Karpas-422 (cell line): ENCODE measurements at places on chromosomes 12 and 14. TPM values are rescaled to one million over a fixed set of nuclear protein-coding genes. Genes with fewer than 3 reads are reported as not detected.

DNA sequence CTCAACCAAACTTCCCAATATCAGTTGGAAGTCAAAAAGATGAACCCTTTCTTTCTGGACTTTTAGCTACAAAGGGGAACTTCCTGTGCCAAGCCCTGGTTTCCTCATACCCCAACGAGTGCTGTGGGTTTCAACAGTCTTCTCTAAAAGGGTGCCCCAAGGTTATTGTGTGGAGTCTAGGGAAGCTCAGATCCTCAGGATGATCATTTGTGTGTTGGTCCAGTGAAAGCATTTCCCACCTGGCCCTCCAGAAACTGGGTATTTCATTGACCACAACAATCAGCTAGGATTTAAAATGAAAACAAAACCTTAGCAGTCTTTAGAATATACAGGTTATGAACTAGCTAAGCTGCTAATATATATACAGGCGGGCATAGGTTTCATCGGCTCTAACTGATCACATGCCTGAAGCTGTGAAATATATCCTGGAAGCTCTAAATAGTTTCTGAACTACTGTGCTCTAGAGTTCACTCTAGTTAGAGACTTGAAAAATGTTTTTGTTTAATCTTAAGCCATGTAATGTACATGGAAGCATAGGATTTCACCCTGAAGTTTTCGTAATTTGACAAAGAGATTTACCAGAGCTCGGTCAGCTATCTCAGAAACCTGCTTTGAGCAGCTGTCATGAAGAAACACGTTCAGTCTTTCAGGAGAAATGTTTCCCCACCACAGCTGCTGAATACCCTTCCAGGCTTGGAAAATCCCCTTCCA, 29.6 kb downstream of the P2RX4 start:
- DNase-seq = no peak

- peak; percentile 50 for DNase-seq
Measured at GRCh38 chr12:124928095-124928911, 13.9 kb upstream of the UBC start.

GRCh38 chr14:90060965-90061684, 669 bp upstream of the KCNK13 start:
- no peak for DNase-seq

- peak; percentile 97 for DNase-seq
Measured at GRCh38 chr14:87615822-87616679, 376.9 kb downstream of the GALC start.

DNA sequence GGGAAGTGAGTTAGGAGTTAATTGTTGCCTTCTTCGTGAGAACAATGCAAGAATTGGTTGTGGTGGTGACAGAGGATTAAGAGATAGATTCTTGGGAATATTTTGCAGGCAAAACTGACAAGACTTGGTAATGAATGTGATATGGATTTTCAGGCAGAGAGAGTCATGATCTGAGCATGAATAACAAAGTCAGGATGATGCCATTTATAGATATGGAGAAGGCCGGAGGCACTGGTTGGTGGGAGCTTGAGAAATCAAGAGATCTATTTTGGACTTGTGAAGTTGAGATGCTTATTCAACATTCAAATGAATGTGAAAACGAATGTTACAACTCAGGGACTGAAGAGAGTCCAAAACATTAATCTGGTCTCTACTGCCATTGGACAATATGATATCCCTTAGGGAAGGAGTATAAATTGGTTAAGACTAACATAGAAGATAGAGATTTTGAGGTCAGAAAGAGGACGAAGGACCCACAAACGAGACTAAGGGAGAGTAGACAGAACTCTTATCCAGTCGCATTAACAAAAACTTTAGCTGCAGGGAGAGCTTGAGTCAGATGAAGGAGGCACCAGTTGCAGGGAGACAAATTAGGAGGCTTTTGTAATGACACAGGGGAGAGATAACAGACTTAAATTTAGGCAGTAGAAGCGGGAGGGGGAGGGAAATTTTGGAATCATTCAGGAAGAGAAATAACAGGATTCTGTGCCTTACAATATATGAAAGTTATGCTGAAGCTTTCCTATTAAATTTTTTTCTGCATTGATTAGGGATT, 1090.6 kb downstream of the GALC start:
- no peak for DNase-seq

DNA sequence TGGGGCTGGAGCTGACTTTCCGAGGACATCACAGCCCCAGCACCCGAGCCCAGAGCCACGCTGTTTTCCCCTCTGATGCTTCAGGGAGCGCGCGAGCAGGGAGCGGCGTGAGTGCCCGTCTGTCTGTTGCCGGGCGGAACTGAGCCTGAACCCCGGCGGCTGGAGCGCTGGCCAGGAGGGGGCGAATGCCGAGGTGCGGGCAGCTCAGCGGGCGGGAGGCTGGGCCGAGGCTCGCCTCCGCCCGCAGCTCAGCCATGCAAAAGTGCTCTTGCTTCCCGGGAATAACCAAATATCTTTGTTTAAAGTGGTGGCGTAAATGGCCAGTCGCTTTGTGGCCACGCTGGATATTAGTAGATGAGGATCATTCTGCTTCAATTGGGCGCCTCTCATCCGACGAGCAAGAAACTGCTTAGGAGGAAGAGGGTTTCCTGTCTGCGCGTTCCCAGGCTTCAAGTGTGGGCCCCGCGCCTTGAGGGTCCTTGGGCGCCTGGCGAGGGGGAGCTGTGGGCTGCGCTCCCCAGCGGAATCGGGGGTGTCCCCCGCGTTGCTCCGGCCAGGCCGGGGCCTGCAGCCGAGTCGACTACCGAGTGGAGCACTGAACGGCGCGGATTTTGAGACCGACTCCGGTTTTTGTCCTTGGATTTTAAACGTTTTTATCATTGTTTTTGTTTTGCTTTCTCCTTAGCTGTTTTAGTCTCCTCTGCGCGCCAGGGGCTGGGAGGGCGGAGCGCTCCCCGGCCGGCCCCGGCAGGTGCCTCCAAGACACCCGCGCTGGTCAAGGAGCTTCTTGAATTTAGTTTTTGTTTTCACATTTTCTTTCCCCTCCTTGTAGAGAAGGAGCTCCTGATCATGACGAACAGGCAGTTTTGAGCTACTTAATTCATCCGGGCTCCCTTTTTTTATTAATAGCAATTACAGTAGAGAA, 831 bp upstream of the NKX2-1 start:
- no peak for DNase-seq

DNA sequence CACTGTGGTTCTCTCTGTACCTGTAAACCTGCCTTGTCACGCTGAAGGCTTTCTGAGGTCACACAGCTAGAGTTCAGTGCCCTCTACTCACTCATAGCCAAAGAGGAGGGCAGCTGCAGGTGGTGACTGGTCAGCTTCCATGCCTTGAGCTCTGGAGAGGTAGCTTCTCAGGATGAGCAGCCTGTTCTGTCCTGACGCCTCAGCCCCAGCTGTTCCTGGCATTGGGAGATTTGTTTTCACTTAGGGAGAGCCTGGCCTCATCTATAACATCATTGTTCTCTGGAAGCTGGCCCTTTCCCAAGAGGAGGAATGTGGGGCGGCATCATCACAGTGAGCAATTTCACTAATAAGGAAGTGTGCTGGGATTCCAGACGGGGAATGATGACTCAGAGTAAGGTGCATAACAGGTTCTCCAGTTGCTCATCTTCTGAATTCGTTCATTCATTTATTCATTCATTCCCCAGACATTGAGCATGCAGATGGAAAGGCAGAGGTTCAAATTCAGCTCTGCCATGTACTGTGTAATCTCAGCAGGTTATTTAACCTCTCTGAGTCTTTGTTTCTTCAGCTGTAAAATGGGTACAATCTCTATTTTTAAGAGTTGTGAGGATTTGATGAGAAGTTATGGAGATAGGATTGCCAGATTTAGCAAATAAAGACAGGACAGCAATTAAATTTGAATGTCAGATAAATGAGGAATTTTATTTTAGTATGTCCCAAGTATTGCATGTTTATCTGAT, 255.8 kb upstream of the CRY1 start:
- DNase-seq = no peak

DNA sequence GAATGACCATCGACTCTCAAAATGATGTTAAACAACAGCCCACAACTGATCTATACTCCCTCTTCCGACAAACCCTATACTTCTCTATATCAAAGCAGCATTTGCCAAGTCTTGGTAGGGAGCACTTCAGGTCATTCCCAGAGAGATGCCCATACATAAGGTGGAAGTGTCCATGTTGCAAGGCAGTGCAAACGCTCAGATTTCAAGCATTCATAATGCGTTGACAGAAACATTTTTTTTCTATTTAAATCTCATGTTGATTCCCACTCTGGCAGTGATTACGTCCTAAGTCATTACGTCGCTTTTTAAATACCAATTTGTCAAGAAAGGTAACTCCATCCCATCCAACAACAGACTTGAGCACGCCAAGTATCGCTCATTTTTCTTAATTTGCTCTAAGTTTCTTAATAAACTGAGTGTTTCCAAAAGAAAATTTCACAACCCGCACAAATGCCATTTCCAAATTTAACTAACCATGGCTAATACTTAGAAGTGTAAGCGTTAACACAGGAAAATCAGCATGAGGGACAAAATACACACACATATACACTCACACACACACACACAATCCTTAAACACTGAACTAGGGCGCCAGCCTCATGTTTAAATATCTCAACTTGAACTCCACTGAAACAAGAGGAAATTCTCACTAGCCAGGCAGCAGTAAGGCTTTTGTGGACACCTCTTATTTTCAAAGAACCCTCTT, 1.1 kb downstream of the GXYLT1 start:
- DNase-seq = peak; percentile 72

DNA sequence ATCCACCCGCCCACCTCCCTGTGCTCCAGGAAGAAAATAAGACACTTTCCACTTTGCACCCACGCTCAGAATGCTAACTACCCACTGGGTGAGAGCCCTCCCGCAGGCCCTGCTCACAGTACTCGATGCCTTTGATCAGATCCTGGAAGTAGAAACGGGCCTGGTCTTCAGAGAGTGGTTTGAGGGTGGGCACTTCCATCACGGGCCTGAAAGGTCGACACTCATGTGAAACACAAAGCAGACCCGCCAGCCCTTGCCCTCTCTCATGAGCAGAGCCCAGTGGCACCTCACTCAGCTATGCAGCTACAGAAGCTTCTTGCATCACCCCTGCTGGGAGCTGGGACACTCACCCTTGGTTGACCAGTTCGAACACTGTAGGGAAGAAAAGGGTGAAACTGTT, 41.1 kb downstream of the CAMKK2 start:
- no peak for DNase-seq

GRCh38 chr12:69840727-69841126, 15.7 kb downstream of the MYRFL start:
- no peak for DNase-seq

DNA sequence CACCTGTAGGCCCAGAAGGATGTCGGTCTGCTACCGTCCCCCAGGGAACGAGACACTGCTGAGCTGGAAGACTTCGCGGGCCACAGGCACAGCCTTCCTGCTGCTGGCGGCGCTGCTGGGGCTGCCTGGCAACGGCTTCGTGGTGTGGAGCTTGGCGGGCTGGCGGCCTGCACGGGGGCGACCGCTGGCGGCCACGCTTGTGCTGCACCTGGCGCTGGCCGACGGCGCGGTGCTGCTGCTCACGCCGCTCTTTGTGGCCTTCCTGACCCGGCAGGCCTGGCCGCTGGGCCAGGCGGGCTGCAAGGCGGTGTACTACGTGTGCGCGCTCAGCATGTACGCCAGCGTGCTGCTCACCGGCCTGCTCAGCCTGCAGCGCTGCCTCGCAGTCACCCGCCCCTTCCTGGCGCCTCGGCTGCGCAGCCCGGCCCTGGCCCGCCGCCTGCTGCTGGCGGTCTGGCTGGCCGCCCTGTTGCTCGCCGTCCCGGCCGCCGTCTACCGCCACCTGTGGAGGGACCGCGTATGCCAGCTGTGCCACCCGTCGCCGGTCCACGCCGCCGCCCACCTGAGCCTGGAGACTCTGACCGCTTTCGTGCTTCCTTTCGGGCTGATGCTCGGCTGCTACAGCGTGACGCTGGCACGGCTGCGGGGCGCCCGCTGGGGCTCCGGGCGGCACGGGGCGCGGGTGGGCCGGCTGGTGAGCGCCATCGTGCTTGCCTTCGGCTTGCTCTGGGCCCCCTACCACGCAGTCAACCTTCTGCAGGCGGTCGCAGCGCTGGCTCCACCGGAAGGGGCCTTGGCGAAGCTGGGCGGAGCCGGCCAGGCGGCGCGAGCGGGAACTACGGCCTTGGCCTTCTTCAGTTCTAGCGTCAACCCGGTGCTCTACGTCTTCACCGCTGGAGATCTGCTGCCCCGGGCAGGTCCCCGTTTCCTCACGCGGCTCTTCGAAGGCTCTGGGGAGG, at the start of gene LTB4R:
TSS of gene LTB4R (plus strand) at position 857 of the 959 bp plus-strand sequence. CDS start 4,150 bp downstream, outside the sequence.
- DNase-seq = peak; percentile 83

DNA sequence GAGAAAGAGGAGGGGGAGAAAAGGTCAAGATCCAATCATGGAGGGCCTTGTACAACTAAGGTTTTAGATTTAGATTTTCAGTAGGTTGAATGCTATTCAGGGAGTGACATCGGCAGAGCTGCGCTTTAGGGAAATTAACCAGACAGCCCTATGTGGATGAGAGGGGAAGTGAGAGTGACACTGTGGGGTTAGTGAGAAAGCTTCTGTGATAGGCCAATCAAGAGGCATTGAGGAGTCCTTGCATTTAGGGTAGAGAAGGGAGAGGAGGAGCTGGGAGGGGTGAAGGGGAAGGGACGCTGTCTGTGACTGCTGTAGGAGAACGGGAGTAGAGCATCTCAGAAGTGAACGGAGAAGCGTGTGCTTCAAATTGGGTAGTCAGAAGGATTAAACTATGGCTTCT, 3.4 kb downstream of the HSD17B6 start:
- peak; percentile 95 for DNase-seq

- no peak for DNase-seq
Measured at GRCh38 chr12:101172316-101172715, 37.7 kb downstream of the SLC5A8 start.

- no peak for DNase-seq
Measured at GRCh38 chr12:71472441-71472911, 32.9 kb downstream of the LGR5 start.

- DNase-seq = no peak
Measured at GRCh38 chr12:21828779-21829178, 54.3 kb upstream of the KCNJ8 start.

The SLC5A8 gene
- not detected in 2 replicates for total RNA-seq

The IFNG-AS1 gene
- total RNA-seq = not detected in 2 replicates

The GNS gene
- total RNA-seq = 25.2 and 49.5 TPM in 2 replicates

The IL26 gene
- total RNA-seq = not detected in 2 replicates

The KCNJ8 gene
- not detected in 2 replicates for total RNA-seq

The RFX4 gene
- not detected in 2 replicates for total RNA-seq

The TSPAN9 gene
- 0.25 and 2.0 TPM in 2 replicates for total RNA-seq
